RWPE2 (cell line): ENCODE measurements at places on chromosomes 3 and 15.

- DNase-seq, result no peak
Measured at GRCh38 chr15:44545913-44546802, 9.2 kb downstream of the EIF3J start.

DNA sequence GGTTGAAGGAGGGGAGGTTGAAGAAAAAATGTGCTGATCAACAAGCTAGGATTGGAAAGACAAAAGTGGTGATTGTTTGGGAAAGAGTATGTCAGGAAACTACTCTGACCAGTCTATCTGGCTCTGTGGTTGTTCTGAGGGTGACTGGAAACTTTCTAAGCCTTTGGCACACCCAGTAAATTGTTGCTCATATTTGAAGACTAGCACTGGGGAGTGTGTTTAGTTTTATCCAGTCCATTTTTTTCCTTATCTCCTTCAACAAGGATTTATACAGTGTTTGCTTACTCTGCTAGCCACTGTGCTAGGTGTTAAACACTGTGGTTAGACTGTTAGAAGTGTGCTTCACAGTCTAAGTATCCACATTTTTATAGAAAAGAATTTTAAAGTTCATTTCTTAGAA lies 28.8 kb downstream of the PPM1L start:
- DNase-seq, result no peak

DNA sequence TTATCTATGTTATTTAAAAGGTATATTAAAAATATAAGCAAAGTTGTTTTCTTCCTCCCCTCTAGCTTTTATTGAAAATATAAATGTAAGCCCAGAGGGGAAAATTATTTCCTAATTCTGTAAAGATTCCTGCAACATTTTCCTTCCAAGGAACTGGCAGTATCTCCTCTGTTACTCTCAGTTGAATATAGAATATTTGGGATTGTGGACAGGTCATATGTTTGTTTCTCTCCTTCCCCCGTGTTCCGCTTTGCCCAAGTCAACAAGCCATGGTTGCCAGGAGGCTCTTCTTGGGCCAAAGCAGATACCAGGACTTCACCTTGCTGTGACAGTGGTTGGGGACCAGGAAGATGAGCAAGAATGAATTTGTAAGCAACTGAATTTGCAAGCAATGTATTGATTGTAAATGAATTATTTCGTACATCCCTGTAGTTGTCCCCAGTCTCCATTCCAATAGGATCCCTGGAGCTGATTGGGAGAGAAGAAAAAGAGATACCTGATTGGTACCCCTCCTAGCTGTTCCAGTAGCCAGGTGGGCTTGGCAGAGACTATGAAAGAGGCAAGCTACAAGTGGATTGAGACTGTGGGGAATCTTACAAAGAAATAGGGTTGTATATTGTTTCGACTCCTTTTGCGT lies 130.8 kb downstream of the FNDC3B start:
- DNase-seq, result no peak

DNA sequence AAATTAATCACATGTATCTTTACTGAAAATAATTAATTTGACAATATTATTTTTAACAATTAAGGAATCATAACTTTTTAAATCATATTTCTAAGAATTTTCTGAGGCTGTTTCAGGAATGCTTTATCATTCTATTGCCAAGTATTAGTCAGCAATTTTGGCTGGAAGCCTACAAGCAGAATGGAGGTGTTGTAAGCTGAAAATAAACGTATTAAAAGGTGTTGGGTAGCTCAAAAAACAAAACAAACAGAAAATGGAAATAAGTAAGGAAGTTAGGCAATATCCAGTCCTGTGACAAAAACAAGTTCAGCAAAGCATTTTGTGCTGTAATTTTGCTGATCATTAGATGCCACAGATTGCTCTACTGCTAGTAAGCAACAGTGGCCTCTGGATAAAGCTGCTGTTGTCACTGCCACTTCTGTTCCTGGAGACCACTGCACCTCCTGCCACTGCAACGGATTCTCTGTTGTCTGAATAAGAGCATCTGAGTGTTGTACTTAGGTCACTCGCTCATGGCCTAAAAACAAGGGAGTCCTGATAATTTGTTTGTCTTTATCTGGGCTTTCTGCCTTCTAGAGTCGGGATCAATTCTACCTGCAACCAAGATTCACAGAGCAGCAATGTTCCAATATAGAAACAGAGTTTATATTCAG lies 63.5 kb upstream of the SLITRK3 start:
- DNase-seq, result no peak

DNA sequence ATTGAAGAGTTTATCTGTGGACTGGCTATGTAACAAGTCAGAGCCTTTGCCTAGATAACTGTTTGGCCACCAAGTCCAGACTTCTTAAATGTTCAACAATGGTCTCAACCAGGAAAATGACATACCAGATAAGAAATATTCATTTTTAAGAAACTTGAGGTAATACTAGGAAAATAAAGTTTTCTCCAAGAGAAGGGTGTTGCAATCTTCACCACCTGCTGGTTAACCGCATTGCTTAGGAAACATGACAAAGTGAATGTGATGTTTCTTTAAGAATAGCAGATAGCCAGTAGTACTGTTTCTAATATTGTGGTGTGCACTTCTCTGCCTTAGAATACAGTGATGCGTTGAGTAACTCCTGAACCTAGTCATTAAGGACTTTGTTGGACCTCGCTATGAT lies 321.5 kb upstream of the CADM2 start:
- no peak for DNase-seq

DNA sequence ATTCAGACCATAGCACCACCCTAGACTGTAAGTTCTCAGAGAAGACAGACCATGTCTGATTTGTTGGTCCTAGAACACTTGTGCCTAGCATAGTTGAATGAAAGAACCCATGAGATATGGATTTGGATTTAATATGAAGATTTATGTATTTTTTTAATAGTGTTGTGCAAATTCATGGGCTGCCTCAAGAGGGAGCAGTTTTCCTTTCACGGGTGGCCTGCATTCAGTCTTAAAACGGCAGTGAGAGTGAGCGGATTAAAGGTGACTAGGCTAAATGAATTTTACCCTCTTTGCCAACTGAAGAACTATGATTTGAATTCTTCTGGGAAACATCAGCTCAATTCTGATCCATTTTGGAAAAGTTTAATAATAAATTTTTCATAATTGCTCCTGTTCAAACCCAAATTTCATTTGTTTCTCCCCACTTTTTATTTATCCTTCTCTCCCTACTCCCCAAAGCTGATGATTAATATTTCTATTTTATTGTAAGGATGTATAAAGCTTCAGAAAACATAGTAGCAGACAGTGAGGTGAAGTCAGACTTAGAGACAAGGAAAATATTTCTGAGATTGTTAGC lies 67.3 kb downstream of the MORC1 start:
- DNase-seq, result no peak

DNA sequence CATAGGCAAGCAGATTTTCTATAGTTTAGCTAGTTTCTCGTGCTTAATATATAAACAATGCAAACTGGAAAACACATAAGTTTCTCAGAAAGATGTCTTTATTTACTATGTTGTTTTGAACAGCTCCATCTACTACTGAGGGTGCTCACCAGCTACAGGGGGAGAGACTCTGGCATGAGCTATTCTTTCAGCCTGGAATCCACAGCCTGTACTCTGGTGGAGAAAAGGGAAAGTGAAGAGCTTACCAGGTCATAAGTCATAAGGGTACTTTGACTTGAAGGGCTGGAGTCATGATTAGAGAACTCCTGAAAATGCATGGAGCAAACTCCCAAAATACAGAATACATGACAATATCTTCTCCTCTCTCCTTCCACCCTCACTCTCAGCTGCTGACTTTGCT lies 4.4 kb upstream of the AVEN start:
- DNase-seq, result no peak

- no peak for DNase-seq
Measured at GRCh38 chr3:155281912-155282311, 11.6 kb downstream of the STRIT1 start.

DNA sequence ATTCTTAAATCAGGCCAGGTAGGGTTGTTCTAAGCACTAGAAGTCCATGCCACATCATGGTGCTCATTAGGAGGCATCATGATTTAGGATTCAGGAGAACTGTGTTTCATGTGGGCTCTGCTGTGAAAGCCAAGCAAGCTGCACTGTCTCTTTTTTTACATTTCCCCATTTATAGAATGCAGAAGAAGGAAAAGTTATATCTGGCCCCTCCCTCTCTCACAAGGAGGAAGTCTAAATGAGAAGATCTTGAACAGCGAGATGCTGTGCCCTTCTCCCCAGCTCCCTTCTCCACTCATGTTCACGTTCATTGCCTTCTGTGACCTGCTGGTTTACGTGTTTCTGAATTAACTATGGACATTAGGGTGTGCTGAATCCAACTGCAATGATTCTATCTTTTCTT lies 178.5 kb upstream of the RASGRP1 start:
- no peak for DNase-seq

GRCh38 chr3:112349557-112349956 lies 16.6 kb downstream of the CD200 start:
- no peak for DNase-seq

DNA sequence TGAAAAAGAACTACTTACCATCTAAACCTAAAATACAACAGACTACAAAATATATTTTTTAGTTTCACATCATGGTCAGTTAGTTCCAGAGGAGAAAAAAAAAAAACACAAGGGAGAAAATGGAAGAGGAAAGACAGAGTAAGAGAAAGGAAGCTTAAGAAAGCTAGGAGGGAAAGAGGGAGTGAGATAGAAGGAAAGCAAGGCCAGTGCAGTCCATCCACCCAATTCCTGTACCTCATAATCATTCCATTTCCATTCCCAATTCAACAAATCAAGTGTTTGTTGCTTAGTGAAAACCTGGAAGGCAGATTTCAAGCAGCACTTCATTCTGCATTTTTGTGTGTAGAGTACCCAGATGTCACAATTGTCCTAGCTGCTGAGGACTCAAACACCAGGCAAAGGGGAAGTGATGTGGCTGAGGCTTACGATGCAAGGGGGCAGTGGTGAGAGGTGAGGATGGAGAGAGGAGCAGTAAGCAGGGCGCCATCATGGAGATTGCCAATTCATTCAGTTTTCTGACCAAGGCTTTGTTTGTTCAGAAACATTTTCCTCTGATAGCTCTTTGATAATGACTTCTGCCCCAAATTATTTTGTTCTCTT lies 83.6 kb upstream of the GSK3B start:
- no peak for DNase-seq

- no peak for DNase-seq
Measured at GRCh38 chr3:153484842-153485241, 322.8 kb downstream of the RAP2B start.

- DNase-seq, result no peak
Measured at GRCh38 chr15:98692213-98692612, 43.9 kb downstream of the IGF1R start.

DNA sequence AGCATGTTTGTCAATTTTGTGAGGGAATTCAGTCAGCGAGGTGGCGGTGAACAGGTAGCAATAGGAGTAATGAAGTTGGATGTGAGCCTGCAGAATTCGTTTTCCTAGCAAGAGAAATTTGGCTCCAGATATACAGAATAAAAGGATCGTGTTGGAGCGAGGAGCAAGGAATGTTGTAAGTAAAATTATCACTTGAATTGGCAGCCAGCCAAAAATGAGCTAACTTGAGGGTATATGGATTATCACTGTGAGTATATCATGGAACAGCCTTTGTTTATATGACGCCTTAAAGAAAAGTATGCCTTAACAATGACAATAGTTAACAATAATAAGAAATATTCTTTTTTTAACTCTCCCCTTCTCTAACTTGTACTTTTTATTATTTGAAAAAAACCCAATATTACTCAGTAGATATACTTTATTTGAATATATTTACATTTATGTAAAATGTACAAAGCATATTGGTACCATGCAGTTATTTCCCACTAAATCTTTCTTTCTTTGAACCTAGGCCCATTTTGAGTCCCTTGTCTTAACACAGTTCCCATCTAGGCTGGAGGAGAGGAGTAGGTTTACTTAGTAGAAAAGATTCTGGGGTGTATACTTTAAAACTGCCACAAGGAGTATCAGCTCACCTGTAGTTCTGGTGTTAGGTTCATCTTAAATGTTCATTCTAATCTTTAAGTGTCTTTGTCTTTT lies 29.3 kb downstream of the EPHA6 start:
- DNase-seq, result no peak

DNA sequence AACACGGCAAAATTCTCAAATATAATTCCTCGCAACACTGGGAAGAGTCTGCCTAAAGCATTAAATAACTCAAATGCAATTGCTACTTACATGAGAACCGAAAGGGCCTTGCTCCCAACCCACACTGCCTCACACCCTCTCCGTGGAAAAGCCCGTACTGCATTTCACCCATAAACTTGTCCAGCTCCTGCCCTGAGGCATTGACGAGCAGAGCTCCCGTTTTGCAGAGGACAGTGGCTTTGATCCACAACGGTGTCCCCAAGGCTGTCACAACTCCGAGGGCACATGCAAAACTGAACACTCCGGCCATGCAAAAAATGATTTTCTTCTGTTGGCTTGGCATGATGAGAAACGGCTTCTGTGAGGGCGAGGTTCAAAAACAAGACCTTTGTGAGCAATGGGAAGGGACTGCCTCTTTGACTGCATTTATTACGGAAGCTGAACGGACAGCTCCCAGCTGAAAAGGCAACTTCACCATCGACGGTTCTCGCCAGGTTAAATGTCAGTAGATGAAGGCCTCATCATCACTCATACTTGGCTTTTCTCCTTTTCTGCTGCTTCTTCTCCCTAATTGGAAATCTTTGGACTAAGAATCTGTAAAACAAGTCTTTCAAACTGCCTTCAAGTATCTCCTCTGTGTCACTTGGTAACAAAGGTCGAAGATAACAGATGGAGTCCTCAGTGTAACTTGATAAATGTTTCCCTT lies at the start of gene CLRN1:
CLRN1 (minus strand) TSS at position 362 of the 706 bp plus-strand sequence; CDS start at position 343, 19 bp downstream.
- no peak for DNase-seq

GRCh38 chr15:31332020-31332680 lies 5.5 kb downstream of the KLF13 start:
- DNase-seq, result no peak

GRCh38 chr3:189853906-189854305 lies 222.7 kb downstream of the TP63 start:
- no peak for DNase-seq

DNA sequence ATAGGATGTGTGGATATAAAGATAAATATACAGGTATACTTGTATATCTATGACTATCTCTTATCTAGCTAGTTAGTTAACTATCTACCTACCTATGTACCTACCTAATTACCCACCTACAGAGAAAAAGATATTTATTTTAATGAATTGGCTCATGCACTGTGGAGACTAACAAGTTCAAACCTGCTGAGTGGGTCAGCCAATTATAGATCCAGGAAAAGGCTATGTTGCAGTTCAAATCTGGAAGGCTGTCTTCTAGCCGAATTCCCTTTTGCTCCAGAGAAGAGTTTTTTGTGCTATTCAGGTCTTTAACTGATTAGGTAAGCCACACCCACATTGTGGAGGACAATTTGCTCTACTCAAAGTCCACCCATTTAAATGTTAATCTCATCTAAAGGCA lies 335.0 kb downstream of the GRM7 start:
- no peak for DNase-seq

DNA sequence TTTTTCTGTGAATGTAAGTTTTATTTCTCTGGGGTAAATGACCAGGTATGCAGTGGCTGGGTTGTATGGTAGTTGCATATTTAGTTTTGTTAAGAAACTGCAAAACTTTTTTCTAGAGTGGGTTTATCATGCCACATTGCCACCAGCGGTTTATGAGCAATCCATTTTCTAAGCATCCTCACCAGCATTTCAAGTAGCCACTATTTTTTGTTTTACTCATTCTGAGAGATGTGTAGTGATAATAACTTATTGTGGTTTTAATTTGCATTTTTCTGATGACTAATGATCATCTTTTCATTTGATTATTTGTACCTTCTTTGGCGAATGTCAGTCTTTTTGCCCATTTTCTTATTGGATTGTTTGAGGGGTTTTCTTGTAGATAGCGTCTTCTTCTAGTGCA lies 56.2 kb downstream of the SPRED1 start:
- no peak for DNase-seq
